Aorta (tissue), 5 donors: ENCODE measurements at places on chromosomes 12 and 14. TPM values are rescaled to one million over a fixed set of nuclear protein-coding genes. Genes with fewer than 3 reads are reported as not detected.

GDF3 gene
- 0.84 TPM for total RNA-seq

KCNC2 gene
- total RNA-seq: not detected

ALX1 gene
- not detected for total RNA-seq

TMEM260 gene
- 20.9 TPM for total RNA-seq

PIANP gene
- total RNA-seq: 10.7 TPM

DDX55 gene
- 18.0 TPM for total RNA-seq

TCHP gene
- 21.1 TPM for total RNA-seq

MIPOL1 gene
- total RNA-seq: 19.7 TPM

KRT74 gene
- not detected for total RNA-seq

ZFHX2 gene
- 4.0 TPM for total RNA-seq

GALNT9 gene
- total RNA-seq: 0.62 TPM

GALNT16 gene
- 16.1 TPM for total RNA-seq

SERPINA1 gene
- 17.8 TPM for total RNA-seq

OR4N5 gene
- total RNA-seq: not detected

NINJ2 gene
- total RNA-seq: 11.2 TPM

KRT85 gene
- total RNA-seq: not detected

DNAH10 gene
- 1.0 TPM for total RNA-seq

IL31 gene
- not detected for total RNA-seq
